Suppressor macrophage treated with lipopolysaccharide for 1 hour (primary cell): ENCODE measurements at places on chromosomes 7 and 10.

- no peak for DNase-seq
Measured at GRCh38 chr10:49617121-49618020, 3.5 kb downstream of the CHAT start.

DNA sequence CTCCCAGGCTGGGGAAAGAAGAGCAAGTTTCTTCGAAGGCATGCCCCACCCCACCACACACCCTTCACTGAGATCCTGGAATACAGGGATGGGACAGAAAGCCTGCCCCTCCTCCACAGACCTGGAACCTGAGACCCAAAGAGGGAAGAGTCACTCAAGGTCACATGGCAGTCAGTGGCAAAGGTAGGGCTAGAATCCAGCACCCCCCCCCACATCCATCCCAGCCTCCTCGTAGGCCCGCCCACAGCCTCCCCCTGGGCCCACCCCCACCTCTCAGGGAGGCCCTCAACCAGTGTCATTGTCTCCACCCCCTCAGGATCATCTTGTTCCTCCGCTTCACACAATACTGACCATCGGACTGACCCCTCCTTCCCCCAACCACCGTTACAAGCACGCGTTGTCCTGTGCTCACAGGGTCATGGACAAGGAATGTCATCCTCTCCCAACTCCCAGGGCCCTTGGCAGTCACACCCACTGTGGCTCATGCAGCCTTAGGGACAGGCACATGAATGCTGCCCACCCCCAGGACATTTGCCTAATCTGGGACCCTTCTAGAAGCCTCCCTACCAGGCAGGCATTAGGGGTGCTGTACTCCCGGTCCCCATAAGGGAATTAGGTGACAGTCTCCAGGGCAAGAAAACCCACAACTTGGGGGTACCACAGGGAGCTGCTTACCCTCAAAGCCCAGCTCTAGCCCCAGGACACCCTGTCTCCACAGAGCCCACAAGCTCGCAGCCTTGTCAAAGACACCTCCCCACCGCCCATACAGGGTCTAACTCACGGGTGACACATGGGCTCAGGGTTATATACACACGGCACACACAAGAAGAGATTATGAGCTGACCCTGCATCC lies 1.4 kb downstream of the KCNH2 start:
- DNase-seq, result no peak

DNA sequence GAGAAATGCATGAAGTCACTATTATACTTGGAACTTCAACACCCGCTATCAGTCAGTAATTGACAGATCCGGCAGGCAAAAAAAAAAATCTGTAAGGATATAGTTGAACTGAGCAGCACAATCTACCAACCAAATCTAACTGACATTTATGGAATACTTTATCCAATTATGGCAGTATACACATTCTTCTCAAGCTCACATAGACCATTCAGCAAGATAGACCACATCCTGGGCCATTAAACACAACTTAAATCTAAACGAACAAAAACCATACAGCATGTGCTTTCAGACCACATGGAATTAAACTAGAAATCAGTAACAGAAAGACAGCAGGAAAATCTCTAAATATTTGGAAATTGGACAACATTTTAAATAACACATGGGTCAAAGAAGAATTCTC lies 112.7 kb downstream of the MPP7 start:
- no peak for DNase-seq

DNA sequence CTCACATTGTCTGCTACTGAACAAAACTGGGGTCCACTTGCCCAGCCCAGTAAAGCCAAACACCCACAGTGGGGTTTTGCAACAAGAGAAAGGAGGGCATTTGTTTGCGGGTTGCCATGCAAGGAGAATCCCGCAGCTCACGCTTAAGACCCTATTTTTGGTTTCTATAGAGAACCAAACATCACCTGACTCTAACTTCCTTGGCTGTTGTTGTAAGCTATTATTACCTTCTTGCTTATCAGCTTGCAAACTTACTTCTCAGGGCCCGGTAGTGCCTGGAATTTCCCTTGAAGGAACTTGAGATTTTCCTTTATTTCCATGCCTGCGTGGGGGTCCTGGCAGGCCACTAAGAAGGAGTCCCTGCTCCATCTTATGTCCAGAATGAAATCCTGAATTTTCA lies 20.7 kb downstream of the IFIT3 start:
- peak; percentile 37 for DNase-seq

GRCh38 chr7:87627634-87627994 lies 584 bp upstream of the RUNDC3B start:
- DNase-seq, result no peak

DNA sequence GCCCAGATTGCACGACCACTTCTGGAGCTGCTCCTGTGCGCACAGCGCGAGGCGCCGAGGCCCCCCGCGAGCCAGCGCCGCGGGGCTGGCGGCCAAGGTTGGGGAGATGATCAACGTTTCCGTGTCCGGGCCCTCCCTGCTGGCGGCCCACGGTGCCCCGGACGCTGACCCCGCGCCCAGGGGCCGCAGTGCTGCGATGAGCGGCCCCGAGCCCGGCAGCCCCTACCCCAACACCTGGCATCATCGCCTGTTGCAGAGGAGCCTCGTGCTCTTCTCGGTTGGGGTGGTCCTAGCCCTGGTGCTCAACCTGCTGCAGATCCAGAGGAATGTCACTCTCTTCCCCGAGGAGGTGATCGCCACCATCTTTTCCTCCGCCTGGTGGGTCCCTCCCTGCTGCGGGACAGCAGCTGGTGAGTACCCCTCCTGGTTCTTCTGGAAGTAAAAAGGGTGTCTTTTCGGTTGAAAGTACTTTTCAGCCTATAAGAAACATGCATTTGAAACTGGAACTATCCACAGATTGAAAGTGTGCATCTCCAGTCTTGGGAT lies 683 bp downstream of the INSIG1 start:
- DNase-seq, result no peak

DNA sequence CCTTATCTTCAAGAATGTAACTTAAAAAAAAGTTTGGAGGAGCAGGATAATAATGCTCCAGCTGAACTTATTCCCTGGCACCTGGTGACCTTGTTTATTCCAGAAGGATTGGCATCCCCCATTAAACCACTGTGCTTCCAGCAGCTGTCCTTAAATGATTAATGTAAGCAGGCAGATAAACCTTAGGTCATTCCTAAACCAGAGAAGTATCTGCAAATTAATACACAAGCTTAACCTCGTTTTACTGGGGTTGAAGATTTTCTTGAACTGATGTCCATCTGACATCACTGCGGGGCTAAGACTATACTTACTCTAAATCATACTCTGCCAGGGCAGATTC lies 116.1 kb upstream of the PALS2 start:
- DNase-seq, result no peak

- DNase-seq, result peak; percentile 9
Measured at GRCh38 chr10:97719602-97720001, 6.1 kb downstream of the MARVELD1 start.

DNA sequence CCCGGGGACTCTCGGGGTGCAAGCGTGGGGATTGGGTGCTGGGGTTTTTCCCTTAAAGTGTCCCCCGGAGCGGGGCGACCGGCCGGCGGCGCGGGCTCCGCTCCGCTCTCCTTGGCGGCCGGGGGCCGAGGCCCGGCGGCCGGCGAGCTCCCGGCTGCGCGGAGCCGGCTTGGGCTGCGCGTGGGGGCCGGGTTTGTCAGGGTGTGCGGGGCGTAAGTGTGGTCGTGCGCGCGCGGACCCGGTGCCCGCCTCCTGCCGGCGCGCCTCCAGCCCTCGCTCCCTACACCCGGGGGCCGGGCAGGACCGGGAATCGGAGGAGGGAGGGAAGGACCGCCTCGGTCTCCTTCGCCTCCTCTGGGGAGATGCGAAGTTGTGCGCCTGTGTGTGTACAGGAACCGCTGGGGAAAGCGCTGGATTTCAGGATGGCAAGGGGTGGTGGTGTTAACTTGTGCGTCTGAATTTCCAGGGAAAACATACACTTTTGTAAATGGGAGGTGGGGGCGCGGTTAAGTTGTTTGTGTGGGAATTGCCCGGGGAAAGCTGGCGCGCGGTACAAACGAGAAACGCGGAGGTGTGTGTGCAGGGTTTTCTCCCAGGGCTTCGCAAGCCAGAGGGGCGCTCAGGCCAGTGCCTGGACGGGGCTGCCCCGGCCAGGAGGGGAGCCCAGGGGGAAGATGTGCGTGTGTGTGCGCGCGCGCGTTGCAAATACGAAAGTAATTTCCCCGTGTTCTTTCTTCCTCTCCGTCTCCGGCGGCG lies 737 bp downstream of the ZMIZ1 start:
- peak; percentile 88 for DNase-seq

GRCh38 chr7:46930366-46930765 lies 651.5 kb downstream of the TNS3 start:
- no peak for DNase-seq

- no peak for DNase-seq
Measured at GRCh38 chr7:48025624-48026023, 3.3 kb downstream of the SUN3 start.

GRCh38 chr7:68288144-68288593 lies 1291.5 kb downstream of the TYW1 start:
- no peak for DNase-seq

GRCh38 chr7:157136372-157136771 lies 2.4 kb upstream of the UBE3C start:
- DNase-seq, result peak; percentile 67

GRCh38 chr7:66313886-66314568 lies 108.9 kb downstream of the TPST1 start:
- DNase-seq, result no peak

DNA sequence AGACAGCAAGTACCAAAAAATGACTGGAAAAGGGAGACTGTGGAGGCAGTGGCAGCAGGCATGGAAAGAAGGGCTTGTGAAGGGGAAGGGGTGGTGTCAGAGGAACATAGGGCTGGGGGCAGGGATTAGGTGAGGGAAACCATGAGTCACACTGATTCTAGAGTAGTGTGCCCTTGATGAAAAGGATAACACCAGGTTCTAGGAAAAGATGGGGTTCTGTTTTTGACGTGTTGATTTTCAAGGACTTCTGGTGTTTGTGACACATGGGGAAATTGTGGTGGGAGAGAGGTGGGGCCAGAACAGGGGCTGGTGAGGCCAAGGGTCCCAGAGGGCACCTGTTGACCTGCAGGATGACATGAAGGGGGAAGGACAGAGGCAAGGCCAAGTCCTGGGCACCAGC lies 57.1 kb downstream of the FIGNL1 start:
- no peak for DNase-seq

- DNase-seq, result no peak
Measured at GRCh38 chr10:50510517-50511473, 113.0 kb downstream of the SGMS1 start.

- no peak for DNase-seq
Measured at GRCh38 chr10:123645016-123645415, 21.1 kb upstream of the GPR26 start.

GRCh38 chr10:125084191-125084613 lies 76.2 kb downstream of the CTBP2 start:
- no peak for DNase-seq

- DNase-seq, result peak; percentile 95
Measured at GRCh38 chr7:47482013-47482875, 99.7 kb downstream of the TNS3 start.

- no peak for DNase-seq
Measured at GRCh38 chr7:142913051-142913450, 20.5 kb downstream of the TRPV5 start.

DNA sequence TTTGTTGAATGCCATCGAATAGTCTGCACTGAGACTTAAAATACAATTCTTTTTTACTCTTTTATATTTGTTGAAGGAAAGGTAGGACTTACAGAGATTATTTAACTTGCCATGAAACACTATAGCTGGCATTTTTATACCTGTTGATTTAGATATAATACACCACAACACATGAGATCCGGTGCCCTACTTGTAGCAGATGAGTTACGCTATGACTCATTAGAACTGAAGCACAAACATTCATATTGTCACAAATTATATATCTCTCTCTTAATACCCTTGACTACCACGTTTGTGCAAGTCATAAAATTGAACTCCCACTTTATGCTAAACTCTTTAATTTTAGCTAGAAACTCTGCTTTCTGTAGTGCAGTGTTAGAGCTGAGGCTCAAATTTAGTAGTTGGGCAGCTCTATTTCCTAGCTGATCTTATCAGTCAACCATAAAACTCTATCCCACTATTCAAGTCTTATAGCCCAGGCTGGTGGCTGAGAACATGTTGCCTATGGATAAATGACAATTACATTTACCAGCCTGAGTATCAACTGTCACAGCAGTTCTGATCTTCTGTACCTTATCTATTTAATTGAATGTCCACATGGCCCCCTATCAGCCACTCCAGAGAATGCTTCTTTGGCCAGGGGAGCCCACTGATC lies 137.4 kb upstream of the SEMA3D start:
- no peak for DNase-seq

GRCh38 chr10:25698638-25699037 lies 235.4 kb upstream of the MYO3A start:
- DNase-seq, result no peak

- no peak for DNase-seq
Measured at GRCh38 chr10:66349726-66350125, 576.1 kb upstream of the LRRTM3 start.

- no peak for DNase-seq
Measured at GRCh38 chr10:117222976-117223692, 17.8 kb upstream of the SLC18A2 start.

- no peak for DNase-seq
Measured at GRCh38 chr7:52311886-52312285, 723.5 kb upstream of the POM121L12 start.

GRCh38 chr10:30070001-30070685 lies 10.8 kb upstream of the JCAD start:
- DNase-seq, result no peak

DNA sequence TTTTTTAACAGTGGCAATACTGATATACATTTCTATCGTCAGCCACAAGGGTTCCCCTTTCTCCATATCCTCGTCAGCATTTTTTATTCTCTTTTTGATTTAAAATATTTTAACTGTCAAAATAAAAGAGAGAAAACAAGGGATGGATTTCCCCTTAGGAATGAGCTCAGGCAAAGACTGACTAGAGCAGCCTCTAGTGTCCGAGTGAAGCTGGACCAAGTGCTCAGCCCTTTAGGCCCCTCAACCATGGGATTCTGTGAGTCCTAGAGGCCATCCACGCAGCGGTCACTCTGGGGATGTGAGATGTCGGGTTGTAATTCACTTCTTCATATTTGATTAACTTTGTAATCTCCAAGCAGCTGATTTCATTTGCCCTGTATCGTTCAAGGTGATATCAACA lies 137.4 kb upstream of the RNF32 start:
- no peak for DNase-seq

DNA sequence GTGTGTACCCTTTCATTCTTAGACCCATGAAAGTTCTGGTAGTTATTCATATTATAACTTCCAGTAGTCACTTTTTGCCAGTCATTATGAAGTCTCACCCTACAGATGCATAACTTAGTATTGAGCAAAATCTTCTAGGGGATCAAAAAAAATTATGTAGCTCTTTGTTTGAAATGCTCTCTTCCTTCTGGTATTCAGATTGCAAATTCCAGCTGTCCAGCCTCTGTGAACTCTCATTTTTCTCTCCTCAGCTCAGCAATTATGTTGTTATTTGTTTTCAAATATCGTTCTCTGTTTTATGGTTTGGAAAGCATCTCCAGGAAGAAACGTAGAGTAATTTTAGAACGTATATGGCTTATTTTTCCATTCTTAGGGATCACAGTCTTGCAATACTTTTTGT lies 442.5 kb downstream of the SEMA3D start:
- DNase-seq, result no peak
